Left cardiac atrium (tissue), 4 donors: ENCODE measurements at places on chromosomes 1 and 21. TPM values are rescaled to one million over a fixed set of nuclear protein-coding genes. Genes with fewer than 3 reads are reported as not detected.
A peak's percentile ranks its signal among the peaks of the same experiment; 100 is the strongest.

The DPT gene
- 130 TPM for total RNA-seq

The MASP2 gene
- total RNA-seq, result not detected

The S100A16 gene
- total RNA-seq, result 64.7 TPM

- DNase-seq, result peak; percentile 51
Observed at GRCh38 chr1:201460814-201461644, 8.0 kb downstream of the PHLDA3 start.

The LCE1E gene
- total RNA-seq, result not detected

- DNase-seq, result no peak
Observed at GRCh38 chr1:208418667-208419066, 174.5 kb upstream of the PLXNA2 start.

The DISC1 gene
- total RNA-seq, result 5.0 TPM

The B3GALT2 gene
- total RNA-seq, result 48.6 TPM

DNA sequence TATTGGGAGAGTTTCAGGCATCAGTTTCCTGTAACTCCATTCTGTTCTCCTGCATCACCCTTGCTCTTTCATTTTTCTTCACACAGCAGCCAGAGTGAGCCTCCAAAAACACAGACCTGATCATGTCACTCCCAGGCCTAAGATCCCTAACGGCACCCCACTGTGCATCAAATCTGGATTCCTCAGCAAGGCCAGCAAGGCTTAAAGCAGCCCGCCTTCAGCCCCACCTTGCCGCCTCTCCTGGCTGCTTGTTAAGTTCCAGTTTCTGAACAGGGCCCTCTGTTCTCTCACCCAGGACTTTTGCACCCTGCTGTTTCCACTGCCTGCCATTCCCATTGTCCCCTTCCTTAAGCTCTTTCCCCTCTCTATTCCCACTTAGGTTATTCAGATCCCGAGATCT lies 29.3 kb downstream of the C1orf116 start:
- DNase-seq, result no peak

The SLC35F3 gene
- total RNA-seq, result 0.08 TPM

The PPIH gene
- 24.4 TPM for total RNA-seq

DNA sequence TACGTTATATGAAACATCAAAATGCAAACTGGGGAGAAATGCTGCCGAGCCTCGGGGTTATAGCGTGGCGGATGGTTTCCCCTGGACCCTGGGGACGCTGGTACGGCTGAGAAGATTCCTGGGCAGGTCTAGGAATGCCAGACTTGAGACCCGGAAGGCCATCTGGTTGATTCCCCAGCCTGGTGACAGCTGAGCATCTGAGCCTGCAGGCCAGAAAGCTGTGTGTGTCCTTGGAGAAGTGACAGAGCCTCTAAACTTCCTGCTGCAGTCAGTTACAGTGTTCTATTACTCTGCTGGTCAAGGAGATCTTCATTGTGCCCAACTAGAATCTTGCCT lies 2.3 kb downstream of the VASH2 start:
- no peak for DNase-seq

The GUCA2B gene
- not detected for total RNA-seq
